ENCODE measurements at places on chromosomes 5 and 9. TPM values are rescaled to one million over a fixed set of nuclear protein-coding genes. Genes with fewer than 3 reads are reported as not detected.

RIGI gene
- total RNA-seq: 4.8 TPM

DNA sequence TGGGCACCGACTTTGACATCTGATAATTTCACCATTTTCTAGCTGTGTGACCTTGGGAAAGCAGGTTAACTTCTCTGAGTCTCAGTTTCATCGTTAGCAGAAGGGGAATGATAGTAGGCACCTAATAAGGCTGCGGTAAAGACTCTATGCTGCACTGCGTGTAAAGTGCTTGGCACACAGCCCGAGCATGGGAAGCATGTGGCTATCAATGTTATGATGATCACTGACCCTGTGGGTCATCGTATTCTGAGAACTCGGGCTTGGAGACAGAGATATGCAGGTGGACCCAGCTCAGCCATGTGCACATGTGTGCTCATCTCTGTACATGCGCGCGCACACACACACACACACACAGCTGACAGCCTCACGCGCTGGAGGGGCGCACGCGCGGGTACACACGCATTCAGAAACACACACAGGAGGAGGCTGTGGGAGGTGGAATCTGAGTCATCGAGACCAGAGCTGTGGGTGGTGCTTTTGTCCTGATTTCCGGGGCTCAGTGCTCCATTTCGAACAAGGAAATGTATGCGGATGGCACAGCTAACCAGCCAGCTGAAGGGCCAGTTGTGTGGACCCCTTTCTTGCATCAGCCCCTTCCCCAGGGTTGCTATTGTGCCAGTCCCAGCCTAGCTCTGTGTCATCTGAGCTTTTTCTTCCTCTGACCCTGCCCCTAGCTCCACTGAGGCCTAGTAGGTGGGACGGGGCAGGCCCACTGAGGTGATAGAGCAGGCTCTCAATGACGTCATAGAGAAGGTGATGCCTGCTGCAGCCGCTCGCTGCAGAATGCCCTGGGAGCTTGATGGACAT lies 11.1 kb upstream of the ARAP3 start:
- ATAC-seq: peak; percentile 90

- no peak for ATAC-seq
Observed at GRCh38 chr5:157454273-157454672, 5.7 kb upstream of the NIPAL4 start.

- ATAC-seq: no peak
Observed at GRCh38 chr5:124399426-124399961, 346.9 kb downstream of the ZNF608 start.

DNA sequence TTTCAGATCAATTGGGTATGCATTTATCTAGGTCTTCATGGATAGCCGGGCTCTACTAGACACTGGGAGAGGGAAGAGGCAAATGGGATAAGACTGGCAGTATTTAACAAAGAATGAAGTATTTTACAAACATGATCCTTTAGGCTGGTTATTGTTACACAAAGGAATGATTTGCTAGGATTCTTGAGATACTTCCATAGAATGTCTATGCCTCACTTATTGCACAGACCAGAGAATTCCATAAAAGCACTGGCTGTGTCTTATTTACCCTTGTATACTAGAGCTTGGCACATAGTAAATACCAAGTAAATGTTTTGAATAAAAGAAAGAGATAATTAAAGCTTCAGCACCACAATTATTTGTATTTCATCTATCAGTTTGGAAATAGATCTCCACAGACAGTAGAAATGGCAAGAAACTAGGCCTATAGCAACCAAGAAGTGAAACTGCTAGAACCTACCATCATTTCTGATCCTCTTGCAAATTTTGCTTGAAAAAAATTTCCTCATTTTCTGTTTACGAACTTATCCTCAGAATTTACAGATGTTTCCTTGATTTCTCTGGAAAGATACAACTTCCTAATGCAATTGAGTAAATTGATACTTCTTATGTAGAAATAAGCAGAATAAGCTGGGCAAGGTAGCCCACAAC lies 3.8 kb downstream of the PDCD1LG2 start:
- no peak for ATAC-seq

DNA sequence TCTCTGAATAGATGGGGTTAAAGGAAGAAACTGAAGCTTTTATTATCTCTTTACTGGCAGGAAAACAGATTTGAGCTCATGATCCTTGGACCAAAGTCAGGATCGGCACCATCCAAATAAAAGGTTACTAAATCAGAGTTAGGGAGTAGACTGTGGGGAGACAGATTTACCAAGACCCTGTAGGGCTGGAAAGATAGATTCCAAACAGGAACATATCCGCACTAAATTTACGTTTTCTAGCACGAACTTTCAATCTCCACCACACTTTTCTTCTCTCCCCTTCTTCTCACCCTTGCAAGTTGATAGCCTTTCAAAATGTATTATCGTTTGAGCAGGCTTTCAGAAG lies 120.0 kb upstream of the HMHB1 start:
- ATAC-seq: no peak

- ATAC-seq: peak; percentile 19
Observed at GRCh38 chr9:6415266-6415665, 2.3 kb downstream of the UHRF2 start.

All from activated T-helper 17 cell treated with anti-CD3 and anti-CD28 coated beads, Interleukin-2, amount 50 U/mL, for 72 hours (primary cell).